Heart left ventricle (tissue), 16 donors: ENCODE measurements at places on chromosomes 2 and 18. TPM values are rescaled to one million over a fixed set of nuclear protein-coding genes. Genes with fewer than 3 reads are reported as not detected.
A peak's percentile ranks its signal among the peaks of the same experiment; 100 is the strongest.

DNA sequence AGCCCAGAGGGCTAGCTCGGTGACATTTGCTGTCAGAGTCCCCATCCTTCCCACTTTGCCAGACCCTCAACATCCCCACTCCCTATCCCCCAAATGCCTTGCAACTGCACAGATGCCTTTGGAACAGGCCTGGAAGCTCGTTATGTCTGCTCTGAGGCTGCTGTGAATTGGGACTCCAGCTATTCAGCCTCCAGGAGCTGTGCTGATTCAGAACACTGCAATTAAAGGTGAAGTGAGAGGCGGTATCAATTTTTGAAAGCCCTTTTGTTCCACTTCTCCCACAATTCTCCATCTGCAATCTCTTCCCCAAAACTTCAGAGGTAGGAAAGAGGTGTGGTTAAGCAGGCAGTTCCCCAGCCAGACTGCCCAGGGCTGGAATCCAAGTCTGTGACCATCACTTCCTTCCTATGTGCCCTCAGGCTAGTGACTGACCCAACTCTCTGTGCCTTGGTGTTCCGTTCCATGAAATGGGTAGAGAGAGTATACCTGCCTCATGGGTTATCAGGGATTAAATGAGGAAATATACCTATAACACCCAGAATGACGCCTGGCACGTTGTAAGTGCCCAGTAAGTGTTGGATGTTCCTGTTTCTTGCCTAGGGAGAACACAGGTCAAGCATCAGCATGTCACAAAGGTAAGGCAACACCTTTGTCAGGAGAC is 17.5 kb downstream of the NOSTRIN start:
- H3K27ac ChIP-seq: no peak overlapping the region
- H3K4me1 ChIP-seq: peaks cover 24% of the 10 kb centered on the region
- no peak for DNase-seq
- no peaks in the 10 kb centered on the region for H3K27me3 ChIP-seq
- H3K36me3 ChIP-seq: no peaks in the 10 kb centered on the region
- H3K4me3 ChIP-seq: peak overlapping the region; percentile 44

Gene NR4A2
- total RNA-seq: 1.1 TPM

Gene ARMC9
- 1.8 TPM for total RNA-seq

DNA sequence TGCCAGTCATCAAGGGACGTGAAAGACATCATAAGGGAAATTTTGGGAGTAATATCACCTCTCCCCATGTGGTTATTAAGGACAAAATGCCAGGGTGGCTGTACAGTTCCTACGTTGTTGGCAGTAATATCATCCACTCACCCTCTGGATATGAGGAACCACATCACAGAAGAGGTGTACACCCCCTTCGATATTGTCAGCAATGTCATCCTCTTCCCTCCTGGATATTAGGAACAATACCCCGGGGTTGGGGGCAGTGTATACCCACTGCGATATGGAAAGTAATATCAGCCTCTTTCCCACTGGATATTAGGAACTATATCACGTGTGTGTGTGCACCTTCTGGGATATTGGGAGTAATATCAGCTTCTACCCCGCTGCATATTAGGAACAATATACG is 1933.3 kb downstream of the SUCLG1 start:
- no peak for DNase-seq
- H3K27me3 ChIP-seq: no peaks in the 10 kb centered on the region
- no peaks in the 10 kb centered on the region for H3K4me1 ChIP-seq
- H3K36me3 ChIP-seq: no peaks in the 10 kb centered on the region
- no peak overlapping the region for H3K27ac ChIP-seq

- H3K4me3 ChIP-seq: no peak overlapping the region
- no peaks in the 10 kb centered on the region for H3K36me3 ChIP-seq
- no peak overlapping the region for H3K27ac ChIP-seq
- H3K27me3 ChIP-seq: no peaks in the 10 kb centered on the region
Measured at GRCh38 chr2:14199040-14199439, 433.5 kb upstream of the LRATD1 start.

DNA sequence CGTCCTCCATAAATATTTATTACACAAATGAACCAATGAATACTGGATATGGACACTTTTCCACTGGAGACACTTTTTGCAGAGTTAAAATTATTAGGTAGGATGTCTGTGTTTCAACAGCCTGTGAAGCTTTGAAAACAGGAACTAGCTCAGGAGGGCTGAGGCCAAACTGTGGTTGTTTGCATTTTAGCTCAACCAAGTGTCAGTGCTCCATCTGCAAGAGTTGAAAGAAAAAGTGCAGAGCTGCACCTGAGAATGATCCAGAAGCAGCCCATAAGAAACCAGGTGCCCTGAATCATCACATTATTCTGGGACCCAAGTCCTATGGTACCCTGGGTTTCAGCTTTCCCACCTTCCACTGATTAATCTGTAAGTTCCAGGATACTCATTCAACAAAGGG is 180.4 kb downstream of the TRIB2 start:
- no peaks in the 10 kb centered on the region for H3K4me1 ChIP-seq
- no peak overlapping the region for H3K27ac ChIP-seq
- no peak for DNase-seq
- H3K36me3 ChIP-seq: no peaks in the 10 kb centered on the region
- no peak overlapping the region for H3K4me3 ChIP-seq

DNA sequence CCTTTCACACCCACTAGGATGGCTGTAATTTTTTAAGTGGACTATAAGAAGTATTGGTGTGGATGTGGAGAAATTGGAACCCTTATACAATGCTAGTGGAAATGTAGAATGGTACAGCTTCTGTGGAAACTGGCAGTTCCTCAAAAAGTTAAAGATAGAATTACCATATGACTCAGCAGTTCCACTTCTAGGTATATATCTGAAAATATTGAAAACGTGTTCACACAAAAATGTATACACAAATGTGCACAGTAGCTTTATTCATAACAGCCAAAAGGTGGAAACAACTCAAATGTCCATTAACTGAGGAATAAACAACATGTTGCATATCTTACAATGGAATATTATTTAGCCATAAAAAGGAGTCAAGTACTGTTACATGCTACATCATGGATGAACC is 17.7 kb downstream of the TANK start:
- peaks cover 10% of the 10 kb centered on the region for H3K4me1 ChIP-seq
- DNase-seq: no peak
- peaks cover 20% of the 10 kb centered on the region for H3K36me3 ChIP-seq
- no peak overlapping the region for H3K27ac ChIP-seq

- no peaks in the 10 kb centered on the region for H3K36me3 ChIP-seq
- no peaks in the 10 kb centered on the region for H3K4me1 ChIP-seq
- no peak for DNase-seq
- H3K27me3 ChIP-seq: no peaks in the 10 kb centered on the region
Measured at GRCh38 chr18:58796220-58796619, 68.5 kb upstream of the ZNF532 start.

Gene MRO
- 1.4 TPM for total RNA-seq

DNA sequence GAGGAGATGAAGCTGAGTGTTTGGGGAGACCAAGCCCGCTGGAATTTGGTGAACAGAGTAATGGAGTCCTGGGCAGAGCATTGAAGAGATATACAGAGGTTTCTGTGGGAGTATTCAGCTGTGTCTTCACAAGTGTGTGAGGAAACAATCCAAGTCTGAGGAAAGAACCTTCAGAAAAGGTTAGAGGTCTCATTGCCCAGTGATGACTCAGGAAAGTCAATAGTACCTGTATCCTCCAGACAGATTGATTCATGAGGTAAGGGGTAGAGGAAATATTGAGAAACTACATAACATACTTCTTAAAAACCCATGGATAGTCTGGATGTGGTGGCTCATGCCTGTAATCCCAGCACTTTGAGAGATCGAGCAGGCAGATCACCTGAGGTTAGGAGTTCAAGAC is 392.3 kb downstream of the GALNT13 start:
- no peaks in the 10 kb centered on the region for H3K27me3 ChIP-seq
- H3K27ac ChIP-seq: no peak overlapping the region
- no peak overlapping the region for H3K4me3 ChIP-seq

- no peaks in the 10 kb centered on the region for H3K36me3 ChIP-seq
- no peak overlapping the region for H3K4me3 ChIP-seq
- no peak overlapping the region for H3K27ac ChIP-seq
- H3K4me1 ChIP-seq: no peaks in the 10 kb centered on the region
- no peak for DNase-seq
Measured at GRCh38 chr2:12305931-12306330, 410.8 kb upstream of the TRIB2 start.

Gene EHBP1
- total RNA-seq: 17.3 TPM

Gene CABLES1
- 4.4 TPM for total RNA-seq

Gene ITGB6
- 0.36 TPM for total RNA-seq

GRCh38 chr2:207255565-207256470 is 90.1 kb upstream of the KLF7 start:
- no peaks in the 10 kb centered on the region for H3K27me3 ChIP-seq
- no peak overlapping the region for H3K27ac ChIP-seq
- no peak overlapping the region for H3K4me3 ChIP-seq
- DNase-seq: no peak
- peaks cover 15% of the 10 kb centered on the region for H3K4me1 ChIP-seq

- no peaks in the 10 kb centered on the region for H3K4me1 ChIP-seq
- H3K4me3 ChIP-seq: no peak overlapping the region
- no peaks in the 10 kb centered on the region for H3K27me3 ChIP-seq
- DNase-seq: no peak
- no peaks in the 10 kb centered on the region for H3K36me3 ChIP-seq
Measured at GRCh38 chr2:41853427-41854191, 194.2 kb upstream of the PKDCC start.

DNA sequence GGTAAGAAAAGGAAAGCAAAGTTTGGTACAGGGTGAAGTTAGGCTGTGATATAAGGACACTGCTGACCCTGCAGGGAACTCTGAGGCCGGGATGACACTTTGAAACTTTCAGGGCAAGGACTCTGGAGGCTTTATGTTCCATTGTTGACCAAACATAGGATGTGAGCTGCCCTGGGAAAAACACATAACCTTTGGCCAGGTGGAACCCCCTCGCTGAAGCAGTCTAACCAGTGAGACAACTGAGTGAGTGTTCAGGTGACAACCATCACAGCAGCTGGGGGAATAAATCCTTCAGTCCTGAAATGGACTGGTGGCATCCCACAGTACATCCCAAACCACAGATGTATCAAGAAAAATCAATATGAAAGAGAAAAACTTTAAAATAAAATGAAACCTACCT is 280.9 kb upstream of the CDH2 start:
- DNase-seq: no peak
- no peaks in the 10 kb centered on the region for H3K27me3 ChIP-seq
- H3K4me3 ChIP-seq: no peak overlapping the region
- H3K4me1 ChIP-seq: no peaks in the 10 kb centered on the region
- H3K36me3 ChIP-seq: no peaks in the 10 kb centered on the region
- no peak overlapping the region for H3K27ac ChIP-seq

Gene MYOM1
- 1,199 TPM for total RNA-seq

DNA sequence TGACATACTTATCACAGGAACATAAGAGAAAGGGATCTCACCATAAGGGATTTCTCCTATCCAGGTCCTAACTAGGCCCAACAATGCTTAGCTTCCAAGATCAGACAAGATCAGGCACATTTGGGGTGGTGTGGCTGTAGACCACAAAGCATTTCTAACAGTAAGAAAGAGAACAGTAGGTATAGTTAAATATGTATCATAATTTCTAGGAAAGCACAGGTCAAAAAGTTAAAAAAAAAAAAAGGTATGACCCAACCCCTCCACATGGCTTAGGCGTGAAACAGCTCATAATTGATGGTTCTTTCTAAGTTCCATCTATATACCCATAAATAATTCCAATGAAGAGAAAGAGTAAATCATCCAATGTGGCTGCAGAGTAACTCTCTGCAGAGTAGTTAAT is 6.9 kb downstream of the PRKD3 start:
- H3K27me3 ChIP-seq: no peaks in the 10 kb centered on the region
- DNase-seq: no peak
- H3K4me1 ChIP-seq: peaks cover 41% of the 10 kb centered on the region
- no peak overlapping the region for H3K4me3 ChIP-seq

DNA sequence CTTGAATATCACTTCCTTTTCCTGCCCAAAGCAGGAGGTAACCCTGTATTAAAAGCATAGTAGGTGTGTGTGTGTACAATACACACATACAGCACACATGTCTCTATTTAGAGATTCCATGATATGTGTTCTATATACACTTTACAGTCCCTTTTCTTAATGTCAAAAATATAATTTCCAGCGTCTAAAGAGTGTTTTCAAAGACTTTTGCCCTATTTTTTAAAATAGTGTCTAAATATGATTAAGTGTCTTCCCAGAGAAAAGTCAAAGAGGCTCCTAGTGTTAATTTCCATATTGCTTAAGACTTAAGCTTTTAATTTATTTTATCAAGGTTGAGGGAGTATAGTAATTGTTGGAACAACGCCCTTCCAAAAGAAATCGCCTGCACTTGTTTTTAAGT is 420.3 kb upstream of the POU3F3 start:
- no peak overlapping the region for H3K27ac ChIP-seq
- no peaks in the 10 kb centered on the region for H3K4me1 ChIP-seq
- no peak overlapping the region for H3K4me3 ChIP-seq
- no peak for DNase-seq
- H3K27me3 ChIP-seq: no peaks in the 10 kb centered on the region

DNA sequence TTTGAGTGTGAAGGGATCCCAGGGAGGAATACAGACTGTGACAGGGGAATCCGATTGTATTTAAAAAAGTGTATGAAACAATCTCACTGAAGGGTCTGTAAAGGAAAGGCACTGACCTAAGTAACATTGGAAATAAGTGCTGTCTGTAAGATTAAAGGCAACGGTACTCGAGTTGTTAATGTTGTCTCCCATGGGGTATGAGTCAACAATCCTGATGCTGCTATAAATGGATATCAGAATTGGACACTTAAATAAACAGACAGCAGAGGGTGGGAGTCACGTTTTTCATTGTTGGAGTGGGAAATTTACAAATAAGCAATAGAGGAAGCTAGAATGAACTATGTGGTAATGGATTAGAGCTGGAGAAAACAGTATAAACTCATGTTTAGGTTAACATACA is 452.4 kb upstream of the RGPD4 start:
- no peak overlapping the region for H3K27ac ChIP-seq
- H3K4me1 ChIP-seq: no peaks in the 10 kb centered on the region
- H3K36me3 ChIP-seq: no peaks in the 10 kb centered on the region
- no peak for DNase-seq
- H3K27me3 ChIP-seq: no peaks in the 10 kb centered on the region

DNA sequence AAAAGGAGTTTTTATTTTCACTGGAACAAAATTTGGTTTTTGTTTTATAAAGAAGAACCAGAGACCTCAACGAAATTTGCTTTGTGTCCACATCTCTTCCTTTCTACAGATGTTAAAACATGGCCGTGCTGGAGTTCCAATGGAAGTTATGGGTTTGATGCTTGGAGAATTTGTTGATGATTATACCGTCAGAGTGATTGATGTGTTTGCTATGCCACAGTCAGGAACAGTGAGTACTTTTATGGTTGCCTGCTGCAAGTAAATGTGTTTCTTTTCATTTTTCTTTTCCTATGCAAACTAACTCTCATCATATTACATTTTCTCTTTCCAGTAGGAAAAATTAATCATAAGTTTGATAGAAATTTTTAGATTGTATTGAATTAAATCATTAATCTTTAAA is 48.4 kb upstream of the TBR1 start:
- H3K4me3 ChIP-seq: no peak overlapping the region
- peaks cover 31% of the 10 kb centered on the region for H3K36me3 ChIP-seq
- DNase-seq: no peak
- H3K27ac ChIP-seq: no peak overlapping the region
- no peaks in the 10 kb centered on the region for H3K4me1 ChIP-seq

Gene DPP10
- total RNA-seq: not detected

Gene GCA
- total RNA-seq: 6.4 TPM

Gene NEB
- total RNA-seq: 3.0 TPM

Gene LOXL3
- total RNA-seq: 8.7 TPM

- H3K27me3 ChIP-seq: no peaks in the 10 kb centered on the region
- no peak overlapping the region for H3K27ac ChIP-seq
- H3K4me3 ChIP-seq: no peak overlapping the region
- DNase-seq: no peak
- H3K4me1 ChIP-seq: no peaks in the 10 kb centered on the region
- H3K36me3 ChIP-seq: no peaks in the 10 kb centered on the region
Measured at GRCh38 chr2:104321796-104322349, 532.0 kb upstream of the POU3F3 start.
